ENCODE measurements at places on chromosomes 11 and 22.

- no peak for DNase-seq
Observed at GRCh38 chr22:27230189-27230588, 571.4 kb downstream of the MN1 start.

DNA sequence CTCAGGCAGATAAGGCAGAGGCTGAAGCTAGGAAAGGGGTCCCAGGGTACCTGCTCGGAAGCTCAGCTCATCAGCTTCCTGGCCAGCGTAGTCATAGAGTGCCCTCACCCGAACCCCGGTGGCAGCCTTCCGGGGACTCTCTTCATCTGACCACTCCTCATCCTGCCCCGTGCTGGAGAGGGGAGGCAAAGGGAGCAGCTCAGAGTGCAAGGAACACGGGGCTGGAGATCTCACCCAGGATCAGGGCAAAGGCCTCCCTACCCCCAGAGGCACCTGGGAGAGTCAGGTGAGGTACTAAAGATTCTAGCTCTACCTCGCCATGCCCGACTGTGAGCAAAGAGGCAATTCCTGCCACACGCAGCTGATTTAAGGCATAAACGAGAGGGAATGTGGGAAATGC lies 1.6 kb upstream of the ARFGAP2 start:
- no peak for DNase-seq

DNA sequence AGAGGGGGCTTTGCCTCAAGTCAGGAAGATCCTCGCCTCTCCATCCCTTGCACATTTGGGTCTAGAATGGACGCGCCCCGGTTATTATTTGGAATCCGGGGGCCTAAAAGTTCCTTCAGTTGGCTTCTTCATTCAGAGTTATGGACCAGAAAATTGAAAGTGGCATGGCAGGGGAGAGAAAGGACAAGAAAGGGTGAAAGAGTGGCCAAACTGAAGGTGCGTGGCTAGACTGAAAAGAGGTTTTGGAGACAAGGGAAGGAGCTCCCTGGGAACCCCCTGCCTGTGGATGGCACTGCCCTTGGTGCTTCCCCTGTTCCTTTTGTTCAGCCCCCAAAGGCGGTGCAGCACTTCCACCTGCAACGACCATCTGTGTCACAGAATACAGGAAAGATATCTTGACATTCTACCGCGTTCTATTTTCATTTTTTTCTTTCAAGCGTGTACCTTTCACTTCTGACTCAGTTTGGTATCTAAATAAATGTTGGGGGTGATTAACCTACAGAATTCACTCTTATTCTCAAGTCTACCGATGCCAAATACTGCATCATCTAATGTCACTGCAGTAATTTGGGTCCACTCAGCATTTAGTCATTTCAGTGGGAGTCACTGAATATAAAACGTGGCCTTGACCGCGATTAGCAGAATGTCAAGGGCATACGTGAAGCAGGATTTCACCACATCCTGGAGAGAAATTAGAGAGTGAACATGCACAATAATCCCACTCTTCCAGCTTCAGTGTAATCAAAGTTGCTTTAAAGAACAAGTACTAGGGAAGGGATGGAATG lies 88.1 kb upstream of the ARHGAP32 start:
- peak; percentile 1 for DNase-seq

GRCh38 chr22:20180640-20181039 lies 29.8 kb upstream of the CCDC188 start:
- DNase-seq = no peak

GRCh38 chr11:131580476-131580875 lies 210.1 kb downstream of the NTM start:
- DNase-seq = no peak

DNA sequence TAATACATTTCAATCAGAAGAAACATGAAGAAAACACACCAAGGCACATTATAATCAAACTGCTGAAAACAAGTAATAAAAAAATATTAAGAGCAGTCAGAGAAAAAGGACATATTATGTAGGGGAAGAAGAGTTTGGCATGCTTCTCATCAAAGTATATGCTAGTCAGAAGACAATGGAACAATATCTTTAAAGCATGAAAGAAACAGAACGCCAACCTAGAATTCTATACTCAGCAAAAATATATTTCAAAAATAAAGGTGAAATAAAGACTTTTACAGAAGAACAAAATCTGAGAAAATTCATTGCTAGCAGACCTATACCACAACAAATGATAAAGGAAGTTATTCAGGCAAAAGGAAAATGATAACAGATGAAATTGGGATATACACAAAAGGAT lies 34.6 kb upstream of the ANO1 start:
- DNase-seq = no peak

GRCh38 chr11:95920460-95921105 lies 3.3 kb downstream of the MTMR2 start:
- no peak for DNase-seq

DNA sequence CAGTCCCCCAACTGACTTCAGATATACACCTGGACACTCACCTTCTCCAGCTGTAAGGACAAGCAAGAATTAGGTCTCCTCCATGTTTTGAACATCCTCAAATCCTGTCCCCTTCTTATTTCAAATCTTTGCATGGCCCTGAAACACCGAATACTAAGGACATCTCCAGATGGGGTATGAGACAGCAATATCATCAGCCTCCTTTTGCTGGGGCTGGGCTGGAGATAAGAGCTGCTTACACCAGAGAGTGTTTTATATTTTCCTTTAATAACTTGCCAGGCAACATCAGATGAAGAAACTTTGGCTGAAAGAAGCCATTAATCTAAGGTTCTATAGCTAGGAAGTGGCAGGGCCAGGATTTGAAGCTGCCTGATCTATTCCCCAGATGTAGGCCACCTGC lies 21.6 kb downstream of the TUG1 start:
- DNase-seq = no peak

- DNase-seq = no peak
Observed at GRCh38 chr11:83680321-83680720, 394.2 kb upstream of the CCDC90B start.

DNA sequence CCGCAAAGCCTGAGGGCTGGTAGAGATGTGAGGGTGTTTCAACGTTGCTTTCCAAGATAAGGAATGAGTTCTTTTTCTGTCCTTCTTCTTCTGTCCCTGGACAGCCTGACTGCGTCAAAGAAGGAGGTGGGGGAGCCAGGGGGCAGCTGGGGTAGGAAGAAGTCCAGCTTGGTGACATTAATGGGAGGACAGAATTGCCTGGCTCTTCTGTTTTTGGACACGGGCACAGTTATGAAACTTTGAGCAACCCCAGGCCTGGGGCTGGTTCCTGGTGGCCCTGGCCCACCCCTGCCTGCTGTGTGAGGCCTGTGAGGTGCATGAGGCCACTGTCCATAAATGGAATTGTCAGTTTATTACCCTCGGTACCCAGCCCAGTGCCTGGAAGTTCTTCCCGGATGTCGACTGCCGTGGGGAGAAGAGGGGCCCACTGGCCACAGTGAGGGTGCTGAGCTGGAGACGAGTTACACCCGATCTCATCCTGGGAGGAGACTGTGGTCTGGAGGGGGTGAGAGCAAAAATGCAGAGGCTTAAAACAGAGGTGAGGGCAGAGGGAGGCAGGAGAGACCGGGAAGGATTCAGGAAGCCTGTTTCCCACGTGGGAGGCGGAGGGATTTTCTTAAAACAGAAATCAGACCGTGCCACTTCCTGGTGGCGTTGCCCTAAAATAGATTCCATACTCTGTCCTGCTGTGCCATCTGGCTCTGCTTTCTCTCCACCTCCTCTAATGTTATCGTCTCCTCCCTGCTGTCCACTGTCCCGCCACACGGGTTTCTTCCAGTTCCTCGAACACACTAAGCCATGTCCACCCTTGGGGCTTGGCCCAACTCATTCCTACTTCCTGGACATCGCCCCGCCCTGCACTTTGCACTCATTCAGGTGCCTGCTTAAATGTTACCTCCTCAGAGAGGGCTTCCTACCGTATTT lies 59.7 kb upstream of the RASD2 start:
- no peak for DNase-seq

GRCh38 chr11:91248199-91248807 lies 976.3 kb upstream of the FAT3 start:
- DNase-seq = peak; percentile 9

Data from CD4-positive, alpha-beta T cell treated with Interleukin-17A for 1 hour (primary cell).